ENCODE measurements at places on chromosomes 7 and 10.

DNA sequence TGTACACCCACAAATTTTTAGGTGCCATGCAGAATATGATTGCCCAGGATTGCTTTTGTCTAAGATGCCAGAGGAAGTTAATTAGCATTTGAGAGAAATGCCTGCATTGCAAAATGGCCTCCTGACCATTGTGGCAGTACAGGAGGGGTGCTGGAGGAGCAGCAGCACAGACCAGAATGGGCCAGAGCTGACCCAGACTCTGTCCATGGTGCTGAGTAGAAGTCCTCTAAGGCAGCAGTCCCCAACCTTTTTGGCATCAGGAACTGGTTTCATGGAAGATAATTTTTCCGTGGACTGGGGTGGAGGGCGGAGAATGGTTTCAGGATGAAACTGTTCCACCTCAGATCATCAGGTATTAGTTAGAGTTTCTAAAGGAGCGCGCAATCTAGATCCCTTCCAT lies 217.8 kb upstream of the AGK start:
- no peak for DNase-seq

- no peak for DNase-seq
Observed at GRCh38 chr10:61197057-61197456, 253.1 kb upstream of the RHOBTB1 start.

DNA sequence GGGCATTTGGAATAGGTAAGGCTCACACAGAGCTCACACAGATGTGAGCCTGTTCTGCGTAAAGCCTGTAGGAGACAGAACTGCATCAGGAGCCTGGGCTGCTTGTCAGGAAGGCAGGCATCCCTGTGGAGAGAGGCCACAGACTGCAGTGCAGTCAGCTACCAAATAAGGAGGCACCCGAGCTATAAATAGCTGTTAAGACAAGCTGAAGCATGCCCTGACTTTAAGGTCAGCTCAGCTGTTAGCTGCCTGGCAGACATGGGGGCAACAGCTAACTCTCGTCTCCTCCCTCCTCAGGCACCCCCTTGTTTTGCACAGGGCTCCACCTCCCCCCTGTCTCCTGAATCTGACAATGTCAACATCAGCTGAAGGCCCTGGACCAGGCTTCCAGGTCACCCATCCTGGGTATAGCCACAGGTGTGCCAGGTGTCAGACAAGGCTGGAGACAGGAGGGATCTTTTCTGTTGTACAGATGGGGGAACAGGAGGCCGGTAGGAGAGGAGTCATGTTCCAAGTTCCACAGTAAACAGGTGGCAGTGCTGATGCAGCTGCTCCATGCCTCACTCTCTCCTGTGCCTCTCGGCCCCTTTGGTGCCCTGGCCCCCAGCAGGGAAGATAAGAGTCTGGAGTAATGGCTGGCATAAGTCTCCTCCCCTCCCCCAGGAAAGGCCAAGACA lies 27.6 kb upstream of the MKRN1 start:
- DNase-seq = peak; percentile 97

- DNase-seq = peak; percentile 92
Observed at GRCh38 chr7:74479961-74480829, 26.5 kb downstream of the GTF2IRD1 start.

- DNase-seq = no peak
Observed at GRCh38 chr10:125158601-125159485, 1.5 kb downstream of the CTBP2 start.

GRCh38 chr10:3754727-3755439 lies 30.1 kb downstream of the KLF6 start:
- DNase-seq = no peak

DNA sequence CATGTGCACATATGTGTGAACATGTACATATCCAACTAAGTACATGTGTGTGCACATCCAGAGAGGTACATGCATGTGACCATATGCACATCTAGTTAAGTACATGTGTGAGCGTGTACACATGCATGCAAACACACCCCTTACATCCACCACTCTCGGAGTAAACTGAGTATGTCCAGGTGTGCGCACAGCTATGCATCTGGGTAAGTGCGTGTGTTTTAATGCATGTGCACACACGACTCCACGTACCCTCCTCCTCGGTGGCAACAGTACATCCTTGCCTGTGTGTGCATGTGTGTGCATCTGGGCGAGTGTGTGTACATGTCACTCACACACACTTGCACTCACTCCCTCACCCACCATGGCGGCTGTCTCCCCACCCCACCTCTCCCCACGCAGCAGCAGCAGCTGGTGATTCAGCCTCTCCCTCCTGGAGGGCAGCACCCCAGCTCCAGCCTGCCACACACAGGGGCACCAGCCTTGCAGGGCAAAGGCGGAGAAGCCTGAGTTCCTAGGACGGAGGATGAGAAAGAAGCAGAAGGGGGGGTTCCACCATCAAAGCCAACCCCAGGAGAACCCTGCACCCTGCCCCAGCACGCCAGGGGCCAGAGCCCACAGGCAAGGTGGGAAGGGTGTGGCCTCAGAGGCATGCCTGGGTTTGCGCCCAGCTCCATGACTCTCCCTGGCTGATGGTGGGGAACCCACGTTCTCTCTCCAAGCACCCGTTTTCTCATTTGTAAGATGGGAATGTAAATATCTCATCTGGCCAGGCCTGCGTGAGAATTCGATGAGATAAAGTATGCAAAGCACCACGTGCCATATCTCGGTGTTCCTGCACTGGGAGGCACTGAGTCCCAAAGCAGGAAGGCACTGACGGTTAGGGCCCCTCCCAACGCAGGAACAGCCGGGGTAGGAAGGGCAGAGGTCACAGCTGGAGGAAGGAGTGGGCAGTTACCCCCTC lies 27.7 kb upstream of the DNAAF5 start:
- no peak for DNase-seq

DNA sequence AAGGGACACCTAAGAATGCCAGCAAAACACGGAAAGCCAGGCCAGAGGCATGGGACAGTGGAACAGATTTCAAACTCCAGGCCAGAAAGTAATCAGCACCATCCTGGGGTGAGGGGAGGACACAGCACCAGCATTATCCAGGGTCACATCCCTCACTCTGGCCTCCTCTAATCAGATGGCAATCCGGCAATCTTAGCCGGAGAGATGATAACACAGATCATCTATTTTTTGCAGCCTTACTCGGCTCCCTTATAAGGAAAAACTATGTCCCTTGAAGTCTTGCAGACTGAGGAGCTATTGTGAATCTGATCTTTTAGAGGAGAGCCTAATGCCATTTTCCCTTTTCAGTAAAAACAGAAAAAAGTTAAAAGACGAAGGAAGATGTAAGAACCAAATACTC lies 16.5 kb downstream of the TRIL start:
- no peak for DNase-seq

GRCh38 chr7:254337-255037 lies 35.5 kb upstream of the FOXL3 start:
- no peak for DNase-seq

DNA sequence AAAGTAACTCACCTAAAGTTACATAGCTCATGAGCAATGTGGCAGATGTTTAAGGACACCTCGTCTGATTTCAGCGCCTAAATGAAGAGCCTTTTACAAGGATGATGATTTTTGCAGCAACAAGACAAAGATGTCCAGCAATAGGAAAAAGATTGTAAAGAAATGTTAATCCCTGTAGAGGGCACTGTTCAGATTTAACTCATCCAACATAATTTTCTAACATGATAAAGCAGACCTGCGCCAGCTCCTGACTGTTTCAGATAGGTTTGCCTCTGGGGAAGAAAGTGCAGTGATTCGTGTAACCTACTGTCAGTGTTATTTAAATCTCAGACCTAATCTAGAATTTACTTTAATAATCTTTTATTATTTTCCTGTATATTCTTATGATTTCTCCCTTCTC lies 595.2 kb downstream of the AUTS2 start:
- peak; percentile 52 for DNase-seq

GRCh38 chr10:96656198-96656577 lies 64.1 kb downstream of the PIK3AP1 start:
- no peak for DNase-seq

DNA sequence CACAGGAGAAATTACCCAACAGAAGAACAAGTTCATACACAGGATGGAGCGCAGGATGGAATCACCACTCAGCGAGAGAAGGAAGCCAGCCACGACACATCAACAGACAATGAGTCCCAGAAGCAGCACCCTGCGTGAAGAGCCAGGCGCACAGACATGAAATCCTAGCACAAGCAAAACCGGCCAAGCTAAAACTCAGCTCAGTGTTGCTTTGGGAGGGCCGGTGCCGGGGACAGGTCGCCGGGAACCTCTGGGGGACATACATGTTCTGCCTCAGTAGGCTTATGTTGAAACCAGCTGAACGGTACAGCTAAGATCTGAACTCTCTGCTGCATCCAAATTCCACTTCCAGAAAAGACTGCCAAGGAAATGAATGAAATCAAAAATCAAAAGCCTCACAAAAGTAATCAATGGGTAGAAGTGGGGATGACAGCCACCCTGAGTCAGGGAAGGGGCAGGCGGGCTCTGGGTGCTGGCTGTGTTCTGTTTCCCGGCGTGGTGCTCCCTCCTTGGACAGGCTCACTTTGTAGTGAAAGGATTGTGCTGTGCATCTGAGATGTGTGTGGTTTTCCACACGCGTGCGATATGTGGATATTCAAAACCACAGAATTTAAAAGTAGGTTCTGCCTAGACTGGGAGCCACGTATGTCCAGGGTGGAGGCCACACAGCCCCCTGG lies 114.7 kb downstream of the PDGFA start:
- no peak for DNase-seq

GRCh38 chr7:46239846-46240245 lies 318.8 kb upstream of the IGFBP3 start:
- no peak for DNase-seq

- DNase-seq = no peak
Observed at GRCh38 chr7:109343678-109344077, 774.0 kb downstream of the DNAJB9 start.

GRCh38 chr10:13693783-13694700 lies 107.3 kb downstream of the PRPF18 start:
- no peak for DNase-seq

DNA sequence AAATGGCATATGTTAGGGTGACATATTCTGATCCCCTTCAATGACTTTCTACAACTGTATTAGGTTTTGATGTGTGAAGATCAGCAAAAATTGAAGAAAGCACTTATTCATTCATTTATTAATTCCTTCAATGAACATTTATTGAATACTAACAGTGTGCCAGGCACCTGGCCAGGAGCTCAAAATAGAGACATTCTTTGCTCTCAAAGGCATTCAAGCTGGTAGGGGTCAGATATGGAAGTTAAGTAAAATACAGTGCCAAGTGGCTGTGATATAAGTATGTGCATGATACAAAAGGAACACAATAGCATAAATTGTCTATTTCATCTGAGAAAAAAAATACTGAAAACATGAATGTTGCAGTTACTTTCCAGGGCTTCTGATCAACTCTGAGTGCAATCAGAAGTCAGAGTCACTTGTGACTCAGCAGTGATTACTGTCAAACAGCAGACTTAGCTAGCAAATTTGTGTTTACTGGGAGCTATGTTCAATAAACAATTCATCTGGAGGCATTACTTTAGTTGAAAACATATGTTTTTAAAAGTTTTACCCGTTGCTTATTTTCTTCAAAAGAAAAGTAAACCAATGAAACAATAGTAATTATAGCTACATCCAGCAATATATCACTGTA lies 60.4 kb upstream of the CACNB2 start:
- DNase-seq = no peak

- DNase-seq = no peak
Observed at GRCh38 chr10:75400163-75400770, 1.3 kb downstream of the ZNF503 start.

DNA sequence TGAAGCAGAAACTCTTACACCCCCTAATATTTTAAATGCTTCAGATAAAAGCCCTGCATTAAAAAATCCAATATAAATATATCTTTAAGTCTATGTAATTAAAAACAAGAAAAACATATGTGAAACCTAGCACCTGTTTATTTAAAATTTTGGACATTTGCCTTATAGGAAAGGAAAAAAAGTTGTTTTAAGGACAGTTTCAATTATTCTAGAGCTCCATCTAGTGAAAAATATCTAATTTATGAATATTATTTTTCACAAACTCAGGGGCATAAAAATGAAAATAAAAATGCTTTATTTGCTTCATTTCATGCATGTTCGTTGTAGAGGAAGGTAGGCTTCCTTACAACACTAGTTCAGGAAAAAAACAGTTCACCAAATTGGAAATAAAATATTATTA lies 26.1 kb downstream of the ENKUR start:
- no peak for DNase-seq

DNA sequence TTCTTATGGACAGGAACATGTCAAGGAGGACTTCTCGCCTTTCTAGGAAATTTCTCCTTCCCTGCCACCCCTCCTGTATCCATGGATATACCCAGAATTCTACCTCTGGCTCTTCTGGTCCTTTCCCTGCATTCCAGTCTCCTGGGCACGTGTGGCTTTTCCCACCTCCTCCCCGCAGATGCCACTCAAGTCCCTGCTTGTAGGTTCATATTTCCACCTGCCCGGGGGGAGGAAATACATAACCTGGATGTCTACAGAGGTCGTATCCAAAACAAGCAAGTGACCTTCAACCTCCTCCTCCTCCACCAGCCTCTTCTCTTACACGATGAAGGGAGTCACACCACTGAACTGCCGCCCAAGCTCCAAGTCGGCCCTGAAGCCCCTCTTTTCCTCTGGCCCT lies 20.7 kb downstream of the FGFR2 start:
- no peak for DNase-seq

GRCh38 chr10:129952378-129953118 lies 11.5 kb downstream of the EBF3 start:
- no peak for DNase-seq

GRCh38 chr10:132392811-132393694 lies 3.9 kb upstream of the PWWP2B start:
- no peak for DNase-seq

DNA sequence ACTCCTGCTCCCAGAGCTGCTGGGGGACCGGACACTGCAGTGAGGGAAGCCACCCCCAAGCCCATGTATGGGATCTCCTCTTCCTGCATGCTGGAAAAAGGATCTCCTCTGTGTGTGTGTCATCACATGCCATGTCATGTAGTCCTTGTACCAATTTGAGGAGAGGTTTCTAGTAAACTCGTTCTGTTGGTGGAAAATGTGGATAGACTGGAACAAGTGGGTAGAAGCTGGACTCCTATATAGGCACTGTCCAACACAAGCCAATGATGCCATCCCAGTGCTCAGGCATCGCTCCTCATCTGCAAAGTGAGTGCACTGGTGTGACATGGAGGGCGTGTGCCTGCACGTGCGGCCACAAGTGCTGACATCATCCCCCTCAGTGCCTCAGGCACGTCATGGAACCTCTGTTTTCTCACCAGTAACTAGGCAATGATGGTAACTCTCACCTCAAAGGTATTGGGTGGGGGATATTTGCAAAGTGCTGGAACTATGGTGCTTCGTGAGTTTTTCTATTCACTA lies 19.3 kb downstream of the MYO1G start:
- DNase-seq = no peak

- no peak for DNase-seq
Observed at GRCh38 chr7:112940314-112940732, 146.3 kb downstream of the GPR85 start.

- no peak for DNase-seq
Observed at GRCh38 chr10:3830946-3831345, 45.9 kb upstream of the KLF6 start.

- DNase-seq = no peak
Observed at GRCh38 chr7:24793982-24794648, 36.9 kb upstream of the GSDME start.

- DNase-seq = no peak
Observed at GRCh38 chr7:80510021-80510420, 1.8 kb downstream of the GNAT3 start.

- DNase-seq = no peak
Observed at GRCh38 chr10:88027570-88027969, 164.1 kb downstream of the PTEN start.

- DNase-seq = no peak
Observed at GRCh38 chr7:106535234-106535932, 125.6 kb downstream of the CCDC71L start.

Data from NCI-H2081 (cell line).